ENCODE measurements at places on chromosomes 16 and 17.

GRCh38 chr16:84446596-84447392 is 57.7 kb downstream of the MEAK7 start:
- DNase-seq = no peak

DNA sequence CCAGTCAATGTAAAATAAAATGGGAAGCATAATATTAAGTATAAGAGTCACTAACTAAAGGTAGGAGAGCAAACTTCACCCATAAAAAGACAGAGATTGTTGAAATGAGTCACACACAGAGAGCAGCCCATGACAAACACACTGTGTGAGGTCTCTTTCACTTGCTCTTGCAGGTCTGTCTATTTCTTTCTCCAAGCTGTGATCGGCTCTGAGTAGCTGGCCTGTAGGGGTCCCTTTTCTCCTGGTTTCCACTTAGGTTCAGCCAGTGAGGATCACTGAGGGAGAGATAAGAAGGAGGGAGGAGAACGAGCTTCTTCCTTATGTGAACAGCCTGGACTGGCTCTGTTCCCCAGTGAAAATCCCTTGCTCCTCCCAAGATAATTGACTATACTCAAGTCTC is 133.7 kb upstream of the HS3ST3A1 start:
- no peak for DNase-seq

DNA sequence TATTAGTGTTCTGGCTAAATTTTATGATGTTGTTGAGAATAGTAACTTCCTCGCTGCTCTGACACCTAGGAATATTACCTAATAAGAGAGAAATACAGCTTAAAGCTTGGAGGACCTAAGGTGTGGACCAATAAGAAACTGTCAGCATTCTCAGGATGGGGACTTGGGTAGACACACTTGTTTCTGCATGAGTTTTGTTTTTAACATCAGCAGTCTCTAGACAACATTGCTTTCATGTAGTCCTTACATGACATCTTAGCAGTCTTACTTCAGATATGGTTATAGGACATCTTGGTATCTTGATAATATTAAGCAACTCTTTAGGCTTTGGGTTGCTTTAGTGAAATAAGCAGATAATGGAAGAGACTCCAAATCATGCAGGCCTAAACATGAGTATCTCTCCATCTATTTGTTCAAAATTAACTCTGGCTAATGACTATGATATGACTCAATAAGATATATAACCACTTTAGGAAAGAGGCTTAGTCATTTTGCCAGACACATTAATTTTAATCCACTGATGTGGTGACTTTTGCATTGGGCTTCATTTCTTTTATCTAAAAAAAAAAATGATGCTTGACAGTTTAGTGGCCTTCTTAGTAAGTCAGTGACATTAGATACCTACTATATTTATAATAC is 84.5 kb downstream of the WNT3 start:
- DNase-seq = no peak

- no peak for DNase-seq
Measured at GRCh38 chr17:40139566-40140058, 725 bp upstream of the CASC3 start.

- no peak for DNase-seq
Measured at GRCh38 chr16:4487955-4488498, 11.8 kb downstream of the HMOX2 start.

GRCh38 chr17:75634754-75635609 is 1.7 kb downstream of the SMIM5 start:
- DNase-seq = no peak

GRCh38 chr17:4548061-4548461 is 7.1 kb downstream of the MYBBP1A start:
- DNase-seq = no peak

DNA sequence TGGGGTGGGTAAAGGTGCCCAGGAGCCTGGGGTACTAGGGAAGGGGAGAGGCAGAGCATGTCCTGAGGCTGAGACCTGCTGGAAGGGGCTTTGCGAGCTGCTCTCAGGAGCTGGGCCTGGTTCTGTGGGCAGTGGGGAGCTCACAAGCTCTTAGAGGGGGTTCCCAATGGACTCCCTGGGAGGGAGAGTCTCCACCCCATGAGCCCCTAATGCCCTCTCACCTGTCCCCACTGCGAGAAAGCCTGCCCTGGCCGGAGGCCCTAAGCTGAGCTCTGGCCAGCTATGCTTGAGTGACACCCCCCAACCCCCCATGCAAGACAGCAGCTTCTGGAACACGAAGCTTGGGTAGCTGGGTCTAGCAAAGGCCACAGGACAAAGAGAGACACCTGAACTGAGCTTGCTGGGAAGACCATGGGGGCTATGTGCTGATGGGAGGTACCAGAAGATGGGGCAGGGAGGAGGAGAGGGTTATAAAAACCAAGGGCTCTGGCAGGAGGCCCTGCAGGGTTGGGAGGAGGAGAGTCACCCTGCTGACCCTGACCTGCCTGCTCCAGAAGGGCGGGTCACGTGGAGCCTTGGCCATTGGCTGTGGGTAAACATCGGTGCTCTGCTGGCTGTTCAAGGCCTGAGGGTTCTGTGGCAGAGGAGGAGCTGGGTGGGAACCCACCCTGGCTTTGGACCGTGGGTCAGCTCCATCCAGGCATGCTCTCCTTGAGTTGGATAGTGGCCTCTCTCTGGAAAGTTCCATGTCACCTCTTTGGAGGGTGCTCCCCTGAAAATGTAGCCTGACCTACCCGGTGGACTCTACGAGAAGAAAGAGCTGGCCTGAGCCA is 106.7 kb downstream of the RAB11FIP4 start:
- DNase-seq = no peak

DNA sequence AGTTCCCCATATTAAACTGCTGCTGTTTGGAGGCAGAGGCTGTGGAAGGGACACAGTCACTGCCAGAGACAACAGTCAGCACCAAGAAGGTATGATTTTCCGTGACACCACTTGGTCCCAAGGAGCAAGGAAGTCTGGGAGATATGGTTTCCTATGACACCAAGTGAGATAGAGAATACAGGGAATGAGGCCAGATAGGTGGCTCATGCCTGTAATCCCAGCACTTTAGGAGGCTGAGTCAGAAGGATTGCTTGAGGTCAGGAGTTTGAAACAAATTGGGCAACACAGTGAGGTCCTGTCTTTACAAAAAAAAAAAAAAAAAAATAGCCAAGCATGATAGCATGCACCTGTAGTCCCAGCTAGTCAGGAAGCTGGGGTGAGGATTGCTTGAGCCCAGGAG is 90.8 kb downstream of the ABCC12 start:
- DNase-seq = no peak

- DNase-seq = peak; percentile 52
Measured at GRCh38 chr17:17890773-17891759, 54.3 kb upstream of the SREBF1 start.

DNA sequence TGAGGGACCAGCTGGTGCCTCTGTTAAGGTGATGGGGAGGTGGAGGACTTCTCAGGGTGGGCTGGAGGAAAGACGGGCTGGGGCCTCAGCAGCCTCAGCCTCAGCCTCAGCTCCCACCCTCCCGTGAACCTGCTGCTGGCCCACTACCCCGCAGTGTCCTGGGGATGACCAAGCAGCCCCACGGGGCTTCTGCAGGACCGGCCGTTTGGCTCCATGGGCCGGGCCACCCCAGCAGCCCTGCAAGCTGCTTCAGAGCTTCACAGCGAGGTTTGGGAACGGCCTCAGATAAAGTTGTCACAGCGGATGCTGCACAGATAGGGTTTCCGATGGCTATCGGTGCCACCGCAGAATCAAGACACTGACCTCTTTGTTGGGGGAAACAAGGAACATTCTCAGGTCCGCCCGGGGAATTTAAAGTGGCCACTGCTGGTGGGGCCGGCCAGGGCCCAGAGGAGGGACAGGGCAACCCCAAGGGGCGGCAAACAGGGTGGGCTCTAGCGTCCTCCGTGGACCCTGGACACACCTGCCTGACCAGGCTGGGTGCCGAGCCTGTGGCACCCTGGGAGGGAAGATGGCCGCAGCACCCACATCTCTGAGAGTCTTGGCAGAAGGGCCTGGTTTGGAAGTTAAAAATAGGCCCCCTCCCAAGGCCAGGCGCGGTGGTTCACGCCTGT is 47.8 kb upstream of the ZC3H18 start:
- no peak for DNase-seq

- DNase-seq = peak; percentile 89
Measured at GRCh38 chr16:8868416-8869211, at the start of gene CARHSP1. Gene CARHSP1 (minus strand): TSS chr16:8869006. CDS start chr16:8859328, 9,678 bp downstream.

- DNase-seq = no peak
Measured at GRCh38 chr16:66245072-66245471, 121.4 kb upstream of the CDH5 start.

GRCh38 chr17:33463887-33464286 is 170.8 kb upstream of the ASIC2 start:
- DNase-seq = no peak

GRCh38 chr16:81500833-81501521 is 56.4 kb downstream of the CMIP start:
- no peak for DNase-seq

- DNase-seq = no peak
Measured at GRCh38 chr17:75516619-75517296, 430 bp downstream of the TSEN54 start.

DNA sequence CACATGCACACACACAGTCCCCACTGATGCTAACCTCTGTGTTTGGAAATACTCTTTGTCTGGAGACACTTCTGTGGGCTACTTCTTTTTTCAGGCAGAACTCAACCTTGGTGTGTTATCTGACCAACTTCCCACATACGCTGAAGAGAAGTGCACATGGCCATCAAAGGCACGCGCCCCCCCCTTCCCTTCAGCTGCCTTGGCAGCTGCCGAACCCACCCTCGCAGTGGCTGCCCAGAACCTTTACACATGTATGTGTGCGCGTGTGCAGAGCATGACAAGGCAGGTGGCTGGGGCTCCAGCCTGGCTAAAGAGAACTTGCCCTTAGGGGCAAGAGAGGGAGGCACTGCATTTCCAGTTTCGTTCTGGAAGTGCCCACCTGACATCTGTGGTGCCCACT is 3.9 kb downstream of the RAPGEFL1 start:
- no peak for DNase-seq

GRCh38 chr16:89054261-89054661 is 39.4 kb upstream of the ACSF3 start:
- DNase-seq = no peak

DNA sequence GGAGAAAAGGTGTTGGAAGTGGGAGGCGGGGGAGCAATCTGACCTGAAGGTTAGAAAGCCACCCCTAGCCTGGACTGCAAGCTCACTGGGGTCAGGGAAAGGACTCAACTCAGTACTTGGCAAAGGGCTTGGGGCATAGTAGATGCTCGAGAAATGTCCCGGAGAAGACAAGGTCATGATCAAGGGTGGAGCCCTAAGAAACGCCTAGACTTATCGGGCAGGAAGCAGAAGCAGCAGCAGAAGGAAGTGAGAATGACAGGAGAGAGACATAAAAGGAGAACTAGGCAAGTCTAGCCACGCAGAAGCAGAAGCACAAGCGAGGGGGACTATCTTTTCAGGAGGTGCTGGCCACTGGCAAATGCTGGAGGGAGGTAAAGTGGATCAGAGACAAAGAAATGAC is 10.2 kb downstream of the COTL1 start:
- no peak for DNase-seq

- DNase-seq = no peak
Measured at GRCh38 chr16:66544016-66544757, 5.7 kb downstream of the TK2 start.
